SK-N-SH (cell line): ENCODE measurements at places on chromosomes 13 and 19.

GRCh38 chr13:25494698-25495411 is 123.1 kb downstream of the ATP8A2 start:
- no peak for DNase-seq

GRCh38 chr13:98486412-98486811 is 90.5 kb downstream of the STK24 start:
- DNase-seq = no peak

DNA sequence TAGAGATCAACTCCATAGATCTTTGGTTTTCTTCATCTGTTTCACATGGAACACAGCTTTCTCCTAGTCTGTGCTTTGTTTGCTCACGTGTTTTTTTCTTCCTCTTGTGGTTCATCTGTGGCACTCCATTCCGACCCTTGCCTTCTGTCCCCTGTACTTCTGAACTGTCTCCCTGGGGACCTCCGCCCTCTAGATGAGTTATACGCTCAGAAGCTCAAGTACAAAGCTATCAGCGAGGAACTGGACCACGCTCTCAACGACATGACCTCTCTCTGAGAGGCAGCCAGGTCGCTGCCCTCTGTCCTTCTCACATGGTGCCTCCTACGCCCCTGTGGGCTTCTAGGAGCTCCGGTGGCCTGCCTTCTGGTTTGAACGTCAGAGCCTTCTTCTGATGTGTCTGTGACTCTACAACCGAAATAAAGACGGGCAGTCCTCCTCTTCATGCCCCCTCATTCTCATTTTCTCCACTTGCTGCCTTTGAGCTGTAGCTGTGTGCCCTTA is 16.6 kb upstream of the RAB8A start:
- no peak for DNase-seq

- no peak for DNase-seq
Measured at GRCh38 chr19:40141551-40141950, 49.7 kb upstream of the MAP3K10 start.

DNA sequence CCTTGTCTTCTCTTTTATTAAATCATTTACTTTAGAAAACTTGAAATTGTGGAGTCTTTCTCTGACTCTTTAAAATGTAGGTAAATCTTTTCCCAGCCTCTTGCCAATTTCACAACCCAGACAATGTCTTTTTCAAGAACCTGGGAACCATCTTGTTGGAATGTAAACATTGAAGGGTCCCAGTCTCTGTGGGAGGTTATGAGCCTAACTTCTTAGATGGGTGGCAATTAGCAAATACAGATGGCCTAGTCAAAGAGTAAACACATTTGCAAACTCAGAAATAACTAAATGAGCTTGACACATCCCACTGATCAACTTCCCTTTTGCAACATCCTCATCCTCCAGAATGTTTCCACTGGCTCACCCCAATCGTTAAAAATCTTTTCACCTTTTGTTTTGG is 721.0 kb downstream of the PCDH9 start:
- no peak for DNase-seq

GRCh38 chr13:44249431-44249836 is 124.2 kb upstream of the SERP2 start:
- DNase-seq = no peak

- DNase-seq = no peak
Measured at GRCh38 chr19:32878988-32879387, 9.4 kb upstream of the SLC7A9 start.

DNA sequence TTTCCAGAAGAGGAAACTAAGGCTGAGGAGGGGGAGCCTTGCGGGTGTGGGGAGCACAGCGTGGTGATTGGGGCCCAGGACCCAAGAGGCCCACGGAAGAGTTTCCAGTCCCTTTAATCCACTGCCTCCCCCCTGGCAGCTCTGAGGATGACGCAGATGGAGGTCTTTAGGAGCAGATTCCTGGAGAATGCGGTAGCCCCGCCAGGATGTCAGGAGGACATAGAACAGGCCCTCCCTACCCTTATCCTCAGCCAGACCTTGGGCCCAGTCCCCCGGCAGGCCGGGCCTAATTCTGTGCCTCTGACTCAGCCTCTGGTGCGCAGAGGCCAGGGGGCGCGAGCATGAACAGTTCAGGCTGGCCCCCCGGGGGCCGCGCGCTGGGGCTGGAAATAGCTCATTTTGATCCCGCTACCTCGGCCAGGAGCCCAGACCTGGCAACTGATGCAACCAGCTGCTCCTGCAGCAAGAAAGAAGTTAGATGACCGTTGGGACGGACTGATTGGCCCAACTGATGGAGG is 461 bp upstream of the HSPB6 start:
- DNase-seq = peak; percentile 70

DNA sequence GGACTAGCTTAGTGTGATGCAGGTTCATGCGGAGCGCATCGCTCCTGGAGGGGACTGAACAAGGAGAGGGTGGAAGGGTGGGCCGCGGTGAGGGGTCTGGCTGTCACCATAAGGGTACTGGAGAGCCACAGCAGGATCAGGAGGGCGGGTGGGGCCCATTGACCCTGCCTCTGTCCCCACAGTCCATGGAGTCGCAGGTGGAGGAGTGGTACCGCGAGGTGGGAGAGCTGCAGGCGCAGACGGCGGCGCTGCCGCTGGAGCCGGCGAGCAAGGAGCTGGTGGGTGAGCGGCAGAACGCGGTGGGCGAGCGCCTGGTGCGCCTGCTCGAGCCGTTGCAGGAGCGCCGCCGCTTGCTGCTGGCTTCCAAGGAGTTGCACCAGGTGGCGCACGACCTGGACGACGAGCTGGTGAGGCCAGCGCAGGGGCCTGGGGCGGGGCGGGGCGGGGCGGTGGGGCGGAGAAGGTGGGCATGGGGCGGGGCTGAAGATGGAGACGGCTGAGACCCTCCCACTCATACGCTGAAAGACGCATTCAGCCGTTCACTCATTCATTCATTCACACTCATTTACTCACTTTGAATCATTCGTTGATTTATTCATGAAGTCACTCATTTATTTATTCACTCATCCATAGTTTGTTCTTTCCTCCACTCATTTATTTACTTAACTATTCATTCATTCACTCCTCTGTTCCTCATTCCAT is 27.5 kb upstream of the SHKBP1 start:
- DNase-seq = peak; percentile 95

GRCh38 chr13:26071691-26072090 is 19.9 kb upstream of the SHISA2 start:
- DNase-seq = no peak

DNA sequence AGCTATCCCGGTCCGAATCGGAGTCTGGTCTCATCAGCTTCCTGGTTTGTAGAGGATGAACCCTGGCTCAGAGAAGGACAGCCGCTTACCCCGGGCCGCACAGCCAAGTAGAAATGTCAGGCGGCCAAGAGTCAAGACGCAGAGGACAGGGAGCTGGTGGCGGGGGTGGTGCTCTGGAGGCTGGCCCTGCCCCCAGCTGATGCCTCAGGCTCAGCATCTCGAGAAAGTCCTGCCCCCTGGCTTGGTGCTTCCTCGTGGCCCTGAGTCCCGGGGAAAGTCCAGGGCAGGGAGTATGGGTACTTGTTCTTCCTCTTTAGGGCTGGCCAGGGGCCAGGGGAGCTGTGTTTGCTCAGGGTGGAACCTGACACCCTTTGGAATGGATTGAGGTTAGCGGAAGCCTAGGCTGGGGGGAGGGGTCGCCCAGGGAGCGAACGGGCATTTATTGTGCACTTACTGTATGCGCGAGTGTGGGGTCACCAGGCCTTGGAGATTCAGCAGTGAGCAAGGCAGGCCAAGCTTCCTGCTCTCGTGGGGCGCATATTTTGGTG is 2.2 kb downstream of the TJP3 start:
- DNase-seq = peak; percentile 20

GRCh38 chr19:10105509-10106099 is 558 bp upstream of the PPAN start:
- DNase-seq = no peak

- DNase-seq = no peak
Measured at GRCh38 chr19:47619763-47620162, 10.8 kb downstream of the BICRA start.
